Neural crest cell (in vitro differentiated cells): ENCODE measurements at places on chromosomes 7 and 10.

- no peak for DNase-seq
Measured at GRCh38 chr10:73497623-73498022, 1.8 kb upstream of the PPP3CB start.

GRCh38 chr10:62993121-62993520, 140.0 kb upstream of the NRBF2 start:
- DNase-seq: no peak

DNA sequence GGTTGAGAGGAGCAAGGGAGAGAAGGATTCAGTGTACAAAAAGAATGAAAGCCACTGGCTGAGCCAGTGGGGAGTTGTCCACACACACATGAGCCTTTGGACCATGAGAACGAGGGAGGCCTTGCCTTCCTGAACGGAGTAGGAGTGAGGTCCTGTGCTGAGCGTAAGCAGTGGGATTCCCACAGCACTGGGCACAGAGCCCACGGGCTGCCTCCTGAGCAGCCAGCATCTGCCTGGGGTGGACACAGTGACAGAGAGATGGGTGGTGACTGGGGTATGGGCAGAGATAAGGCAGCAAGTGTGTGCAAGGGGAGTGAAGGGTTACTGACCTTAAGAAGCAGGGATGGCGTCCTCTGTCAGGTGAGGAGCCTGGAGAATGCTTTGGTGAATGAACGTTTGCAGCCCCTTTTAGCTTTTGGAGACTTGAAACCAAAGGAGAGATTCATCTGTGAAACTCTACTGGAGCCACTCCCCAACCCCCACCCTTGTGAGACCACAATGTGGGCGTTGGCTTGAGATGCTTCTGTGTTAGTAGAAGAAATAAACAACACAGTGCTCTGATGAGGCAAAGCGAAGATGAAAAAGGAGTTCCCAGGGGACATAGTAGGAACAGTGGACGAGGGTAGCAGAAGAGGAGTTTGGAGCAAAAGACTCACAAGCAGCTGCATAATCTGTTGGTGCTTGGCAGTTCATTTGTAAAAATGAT, 56.5 kb downstream of the FIGNL1 start:
- DNase-seq: no peak

GRCh38 chr10:106114656-106115186, 1049.8 kb downstream of the SORCS1 start:
- DNase-seq: no peak

DNA sequence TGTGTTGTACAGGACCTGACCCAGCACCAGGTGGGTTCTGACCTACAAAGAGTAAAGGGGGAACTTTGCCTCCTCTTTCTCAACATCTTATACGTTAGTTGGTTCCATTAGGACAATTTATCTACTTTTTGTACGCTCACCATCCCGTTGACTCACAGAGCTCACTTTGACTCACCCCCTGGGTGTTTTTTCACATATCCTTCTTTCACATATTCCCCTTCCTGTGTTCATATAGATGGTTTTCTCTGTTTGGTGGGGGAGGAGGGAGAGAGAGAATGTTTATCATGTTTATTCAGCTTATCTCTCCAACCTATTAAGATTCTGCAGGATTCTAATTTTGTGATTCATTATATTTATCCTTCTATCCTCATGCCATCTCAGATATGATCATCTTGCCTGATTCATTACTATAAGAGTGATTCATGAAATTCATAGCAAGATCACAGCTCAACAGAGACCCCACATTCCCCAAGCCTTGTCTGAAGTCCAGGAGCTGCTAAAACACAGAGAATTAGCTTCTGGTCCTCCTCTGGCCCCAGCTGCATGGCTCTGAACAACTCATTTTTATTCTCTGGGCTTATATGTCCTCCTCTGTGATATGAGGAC, 37.2 kb downstream of the PRSS2 start:
- no peak for DNase-seq

- DNase-seq: no peak
Measured at GRCh38 chr10:101840102-101840684, 3.4 kb downstream of the KCNIP2 start.

- DNase-seq: no peak
Measured at GRCh38 chr7:144854839-144855424, 19.1 kb upstream of the TPK1 start.

GRCh38 chr7:45387837-45388236, 186.3 kb upstream of the ADCY1 start:
- DNase-seq: no peak

DNA sequence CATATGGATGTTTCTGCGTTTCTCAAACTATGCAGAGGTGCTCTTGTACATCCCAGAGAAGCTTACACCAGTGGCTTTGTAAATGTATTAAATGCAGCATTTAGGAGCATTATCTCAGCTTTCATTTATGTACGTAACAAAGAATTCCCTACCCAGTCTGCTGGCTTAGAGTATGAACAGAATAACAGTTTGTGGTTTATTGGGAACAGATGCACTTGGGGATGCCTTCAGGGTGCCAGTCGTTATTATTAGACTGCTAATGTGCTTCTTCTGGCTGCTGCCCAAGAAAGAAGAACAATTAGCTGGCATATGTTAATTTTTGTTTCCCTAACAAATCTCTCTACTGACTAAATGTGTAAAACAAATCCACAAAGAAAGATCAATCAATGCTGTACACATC, 241.9 kb downstream of the FOXP2 start:
- DNase-seq: no peak

GRCh38 chr7:42617071-42617765, 294.7 kb downstream of the C7orf25 start:
- no peak for DNase-seq

DNA sequence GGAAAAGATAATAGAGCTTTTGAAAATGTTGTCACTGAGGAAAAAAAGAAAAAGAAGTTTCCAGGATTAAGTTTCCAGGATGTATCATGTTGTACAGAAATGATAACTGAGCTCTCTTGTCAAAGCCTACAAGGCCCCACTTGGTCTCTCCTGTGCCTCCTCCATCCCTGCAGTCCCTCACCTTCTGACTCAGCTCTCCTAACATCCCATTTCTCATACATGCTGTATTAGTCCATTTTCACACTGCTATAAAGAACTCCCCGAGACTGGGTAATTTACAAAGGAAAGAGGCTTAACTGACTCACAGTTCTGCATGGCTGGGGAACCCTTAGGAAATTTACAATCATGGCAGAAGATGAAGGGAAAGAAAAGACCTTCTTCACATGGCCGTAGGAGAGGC, 3.8 kb upstream of the DGKI start:
- DNase-seq: no peak

- DNase-seq: no peak
Measured at GRCh38 chr10:241451-241850, 106.2 kb downstream of the ZMYND11 start.

- DNase-seq: no peak
Measured at GRCh38 chr7:81594767-81595166, 175.1 kb downstream of the HGF start.

DNA sequence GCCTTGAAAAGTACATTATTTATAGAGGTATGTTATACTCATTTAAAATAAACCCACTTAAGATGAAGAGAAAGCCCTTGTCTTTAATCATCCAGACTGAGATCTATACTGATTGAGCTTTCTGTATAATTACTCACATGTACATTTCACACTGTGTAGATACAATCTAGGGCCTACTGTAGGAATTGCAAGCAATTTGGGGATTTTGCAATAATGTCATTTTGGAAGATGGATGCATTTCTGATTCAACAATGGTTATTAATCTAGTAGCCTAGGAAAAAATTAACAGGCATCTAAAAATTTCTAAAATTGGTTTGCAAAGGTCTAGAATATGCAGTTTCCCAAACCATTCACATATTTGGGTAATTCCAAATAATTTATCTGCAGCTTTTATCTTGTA, 132.2 kb downstream of the PDE1C start:
- DNase-seq: no peak

DNA sequence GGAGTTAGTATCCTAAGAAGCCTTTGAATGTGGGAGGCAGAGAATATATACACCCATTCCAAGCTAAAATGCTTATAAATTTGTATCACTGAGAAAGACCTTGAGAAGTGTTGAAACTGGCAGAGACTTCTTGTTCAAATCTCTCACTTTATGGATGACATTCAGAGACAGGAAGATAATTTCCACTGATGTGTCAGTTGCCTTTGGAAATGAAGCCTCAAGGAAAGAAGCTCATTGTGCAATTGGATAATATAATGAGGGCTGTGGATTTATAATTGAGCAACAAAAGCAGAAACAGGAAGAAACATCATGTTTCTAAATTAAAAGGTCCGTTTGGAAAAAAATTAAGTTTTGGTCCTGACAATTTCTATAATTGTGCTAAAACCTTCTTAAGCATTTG, 789.9 kb upstream of the IGFBP3 start:
- no peak for DNase-seq

GRCh38 chr7:130868139-130868538, 134.1 kb upstream of the KLF14 start:
- no peak for DNase-seq

DNA sequence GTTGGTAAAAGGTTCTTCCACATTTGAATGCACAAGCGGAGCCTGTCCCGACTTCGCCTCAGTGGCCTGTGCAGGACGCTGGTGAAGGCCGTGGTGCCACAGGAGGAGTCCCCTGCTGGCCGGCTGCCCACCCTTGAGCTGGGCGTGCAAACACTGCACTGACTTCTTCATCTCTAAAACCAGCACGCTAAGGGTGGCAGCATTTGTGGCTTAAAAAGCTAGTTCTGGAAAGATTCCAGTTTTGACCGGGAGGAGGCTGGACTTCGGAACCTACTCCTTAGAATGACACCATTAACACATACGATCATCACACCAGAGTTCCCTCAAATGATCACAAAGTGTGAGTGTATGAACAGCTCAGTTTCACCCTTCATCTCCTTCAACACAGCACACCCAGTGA, 102.4 kb downstream of the SMURF1 start:
- DNase-seq: no peak

DNA sequence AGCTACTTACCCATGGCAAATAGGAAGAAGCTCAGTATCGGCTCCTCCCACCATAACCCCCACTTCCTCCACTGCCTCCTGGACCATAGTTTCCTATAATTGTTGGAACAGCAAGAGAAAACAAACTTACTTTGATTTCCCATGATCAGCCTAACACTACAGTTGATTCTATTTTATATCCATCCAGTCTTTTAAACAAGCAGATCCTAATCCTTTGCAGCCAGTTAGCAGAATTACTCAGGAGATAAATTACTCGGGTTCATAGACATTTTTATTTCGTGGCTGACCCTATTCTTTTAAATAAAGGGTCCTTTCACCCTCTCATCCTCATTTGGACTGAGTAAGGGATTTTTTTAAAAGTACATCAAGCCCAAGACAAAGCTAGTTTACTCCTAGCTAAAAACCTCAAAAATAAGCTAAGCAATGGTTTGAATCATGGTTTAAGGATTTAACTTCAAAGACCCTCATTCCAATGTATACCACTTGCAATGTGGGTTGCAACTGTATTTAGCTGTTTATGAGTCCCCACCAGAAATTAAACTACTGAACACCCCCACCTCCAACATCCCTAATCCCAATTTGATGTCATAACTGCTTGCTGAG, 8.0 kb downstream of the HNRNPA2B1 start:
- DNase-seq: no peak

DNA sequence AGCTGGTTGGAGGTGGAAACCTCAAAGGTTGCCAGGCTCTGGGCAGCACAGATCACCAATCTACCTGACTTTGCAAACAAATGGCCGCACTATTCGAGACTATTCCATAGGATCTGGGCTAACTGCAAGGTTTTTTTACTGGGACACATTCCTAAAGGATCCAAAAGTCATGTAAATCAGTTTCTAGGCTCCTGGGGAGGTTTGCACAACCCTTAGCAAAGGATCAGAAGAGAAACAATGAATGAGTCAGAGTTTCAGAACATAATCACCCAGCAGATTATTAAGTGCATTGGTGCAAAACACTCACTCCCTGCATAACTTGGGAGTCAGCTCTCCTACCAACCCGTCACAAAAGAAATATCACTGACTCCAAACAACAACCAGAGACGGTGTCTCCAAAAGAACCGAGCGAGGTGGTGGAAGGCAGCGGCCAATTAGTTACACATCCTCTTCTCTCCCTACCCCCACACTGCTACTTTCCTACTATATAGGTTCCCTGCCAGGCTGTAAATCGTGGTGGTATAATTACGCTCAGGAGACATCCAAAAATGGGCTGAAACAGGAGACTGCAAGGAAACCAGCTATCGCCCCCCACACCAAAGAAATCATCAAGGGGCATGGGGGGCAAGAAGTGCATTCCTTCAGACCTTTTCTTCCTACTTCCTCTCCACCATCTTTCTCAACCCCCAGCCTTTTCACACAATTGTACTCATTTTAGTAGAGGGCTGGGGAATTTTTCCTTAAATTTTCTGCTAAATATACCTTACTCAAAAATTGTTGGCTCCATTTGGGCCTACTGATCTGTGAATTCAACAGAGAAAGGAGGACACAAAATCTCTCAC, 3.2 kb downstream of the UBE2H start:
- DNase-seq: no peak

DNA sequence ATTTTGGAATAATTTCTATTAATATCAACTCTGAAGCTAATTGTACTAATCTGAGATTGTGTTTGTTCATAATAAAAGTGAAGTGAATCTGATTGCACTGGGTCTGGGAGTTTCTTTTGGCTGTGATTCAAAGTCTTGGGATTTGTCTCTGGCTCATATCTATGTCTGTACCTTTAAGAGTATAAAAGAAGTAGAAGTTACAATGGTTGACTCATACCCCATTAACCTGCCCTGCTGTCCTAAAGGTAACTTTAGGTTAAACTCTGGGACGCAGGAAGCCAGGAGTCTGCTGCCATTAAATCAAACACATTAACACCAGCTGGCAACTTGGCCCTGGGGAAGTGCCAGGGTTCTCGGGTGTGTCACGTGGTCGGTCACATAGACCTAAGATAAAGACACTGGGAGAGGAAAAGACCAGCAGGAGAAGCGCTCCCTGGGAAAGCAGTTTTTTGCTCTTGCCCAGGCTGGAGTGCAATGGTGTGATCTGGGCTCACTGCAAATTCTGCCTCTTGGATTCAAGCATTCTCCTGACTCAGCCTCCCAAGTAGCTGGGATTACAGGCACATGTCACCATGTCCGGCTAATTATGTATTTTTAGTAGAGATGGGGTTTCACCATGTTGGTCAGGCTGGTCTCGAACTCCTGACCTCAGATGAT, 17.8 kb downstream of the SCD start:
- DNase-seq: no peak

DNA sequence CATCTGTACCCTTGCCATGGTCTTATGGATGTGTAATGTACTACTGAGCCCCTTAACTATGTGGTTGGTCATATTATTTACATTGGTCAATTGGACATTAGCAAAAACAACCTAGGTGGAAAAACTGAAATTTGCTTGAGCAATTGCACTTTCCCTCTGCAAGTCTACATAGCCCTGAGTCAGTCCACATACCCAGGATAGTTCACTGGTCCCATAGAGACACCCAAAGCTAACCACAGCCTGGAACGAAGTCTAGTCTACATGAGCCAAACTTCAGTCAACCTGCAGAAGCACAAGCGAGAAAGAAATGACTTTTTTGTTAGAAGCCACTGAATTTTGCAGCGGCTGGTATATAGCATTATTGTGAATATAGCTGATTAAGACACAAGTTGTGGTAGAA, 37.6 kb upstream of the COL1A2 start:
- no peak for DNase-seq
